Putamen (tissue), 1 donor: ENCODE measurements at places on chromosomes 6 and 20.

GRCh38 chr20:39698752-39699151 lies 736.6 kb downstream of the DHX35 start:
- DNase-seq: no peak

DNA sequence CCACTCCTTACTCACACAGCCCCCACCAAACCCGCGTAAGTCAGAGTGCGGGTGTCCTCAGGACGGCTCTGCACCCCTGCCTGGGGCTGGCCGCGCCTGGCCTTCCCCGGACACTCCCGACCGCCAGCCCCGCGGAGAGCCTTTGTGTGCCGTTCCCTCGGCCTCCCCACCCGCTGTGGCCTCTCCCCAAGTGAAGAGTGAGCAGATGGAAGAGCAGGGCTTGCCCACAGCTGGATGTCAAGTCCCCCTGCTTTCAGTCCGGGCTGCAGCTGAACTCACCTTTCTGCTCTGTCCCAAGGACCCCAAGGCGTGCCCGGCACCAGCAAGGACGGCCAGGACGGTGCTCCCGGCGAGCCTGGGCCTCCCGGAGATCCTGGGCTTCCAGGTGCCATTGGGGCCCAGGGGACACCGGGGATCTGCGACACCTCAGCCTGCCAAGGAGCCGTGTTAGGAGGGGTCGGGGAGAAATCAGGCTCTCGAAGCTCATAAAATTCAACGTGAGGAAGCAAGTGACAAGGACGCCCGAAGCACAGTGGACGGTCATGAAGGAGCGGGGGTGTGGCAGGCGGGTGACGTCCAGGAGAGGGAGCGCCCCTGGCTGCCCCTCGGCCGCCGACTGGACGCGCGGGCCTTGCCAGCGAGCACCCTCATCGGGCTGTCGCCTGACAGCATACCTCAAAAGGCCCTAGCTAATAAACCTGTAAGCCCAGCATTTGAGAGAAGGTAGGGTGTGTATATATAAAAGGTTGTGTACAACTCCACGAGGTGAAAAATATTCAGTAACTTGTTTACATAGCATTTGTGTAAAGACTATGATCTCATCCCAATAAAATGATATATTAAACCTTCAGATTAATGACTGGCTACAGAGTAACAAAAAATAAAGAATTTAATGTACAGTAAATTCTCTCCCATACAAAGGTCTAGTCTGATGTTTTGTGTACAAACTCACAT lies 21.1 kb downstream of the TCFL5 start:
- DNase-seq: no peak

- no peak for DNase-seq
Measured at GRCh38 chr6:158233214-158233795, 65.2 kb downstream of the GTF2H5 start.

GRCh38 chr20:32622585-32623468 lies 37.7 kb upstream of the NOL4L start:
- DNase-seq: no peak

DNA sequence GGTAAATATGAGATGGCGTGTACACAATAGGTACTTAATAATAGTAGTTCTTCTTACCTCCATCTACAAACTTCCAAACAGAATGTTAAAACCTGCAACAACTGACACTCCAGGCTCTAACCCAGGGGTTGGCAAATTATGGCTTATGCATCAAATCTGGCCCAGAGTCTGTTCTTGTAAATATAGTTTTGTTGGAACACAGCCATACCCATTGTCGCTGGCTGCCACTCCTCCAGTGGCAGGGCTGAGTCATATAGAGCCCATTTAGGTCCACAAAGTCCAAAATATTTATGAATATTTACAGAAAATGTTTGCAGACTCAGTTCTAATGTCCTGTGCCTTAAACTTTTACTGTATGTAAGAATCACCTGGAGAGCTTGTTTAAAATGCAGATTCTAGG lies 69.9 kb upstream of the BTBD3 start:
- no peak for DNase-seq
